ENCODE measurements at places on chromosomes 2 and 18.
A peak's percentile ranks its signal among the peaks of the same experiment; 100 is the strongest.

DNA sequence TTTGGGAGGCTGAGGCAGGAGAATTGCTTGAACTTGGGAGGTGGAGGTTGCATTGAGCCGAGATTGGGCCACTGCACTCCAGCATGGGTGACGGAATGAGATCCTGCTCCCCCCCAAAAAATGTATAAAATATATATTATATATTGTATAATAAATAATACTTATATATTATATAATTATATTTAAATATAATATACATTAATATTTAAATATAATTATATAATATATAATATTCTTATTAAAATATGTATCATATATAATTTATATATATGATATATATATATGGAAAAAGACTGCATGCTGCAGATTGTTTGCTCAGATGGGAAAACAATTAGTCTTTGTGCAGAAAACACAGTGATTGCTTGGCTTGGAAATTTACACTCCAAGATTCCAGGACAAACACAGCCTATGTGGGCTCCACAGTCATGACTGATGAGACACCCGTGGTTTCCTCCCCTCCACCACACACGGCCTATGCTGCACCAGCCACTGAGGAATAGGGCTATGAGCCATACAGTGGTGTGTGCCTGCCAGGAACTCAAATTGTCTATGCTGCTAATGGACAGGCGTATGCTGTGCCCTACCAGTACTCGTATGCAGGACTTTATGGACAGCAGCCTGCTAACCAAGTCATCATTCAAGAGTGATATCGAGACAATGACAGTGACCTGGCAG, 30.0 kb downstream of the PMAIP1 start:
- DNase-seq, result no peak

DNA sequence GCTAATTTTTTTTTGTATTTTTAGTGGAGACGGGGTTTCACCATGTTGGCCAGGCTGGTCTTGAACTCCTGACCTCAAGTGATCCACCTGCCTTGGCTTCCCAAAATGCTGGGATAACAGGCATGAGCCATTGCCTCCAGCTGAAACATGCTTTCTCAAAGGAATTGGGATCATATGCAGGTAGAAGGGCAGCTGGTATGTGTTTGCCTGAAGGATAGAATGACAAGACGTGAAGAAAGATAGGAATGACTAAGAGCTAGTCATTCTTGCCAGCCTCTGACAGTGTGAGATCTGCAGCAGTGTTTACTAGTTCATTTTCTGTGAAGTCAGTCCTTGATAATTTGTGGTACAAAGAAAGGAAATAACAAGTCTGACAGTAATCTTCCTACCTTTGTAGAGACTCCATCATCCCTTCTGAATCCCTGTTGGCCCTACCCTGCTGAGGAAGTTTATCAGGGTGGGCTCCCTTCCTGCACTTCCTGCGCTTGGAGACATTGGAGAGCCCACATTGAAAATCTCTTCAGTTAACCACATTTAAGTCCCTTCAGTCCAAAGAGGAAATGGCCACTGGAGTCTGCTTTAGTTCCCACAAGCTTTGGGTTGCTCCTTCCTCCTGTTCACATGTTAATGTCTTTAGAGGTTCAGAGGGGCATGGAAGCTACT, 14.7 kb downstream of the CFLAR start:
- DNase-seq, result no peak

- DNase-seq, result no peak
These were observed 61.4 kb downstream of the GPR39 start for GRCh38 chr2:132477962-132478361.

DNA sequence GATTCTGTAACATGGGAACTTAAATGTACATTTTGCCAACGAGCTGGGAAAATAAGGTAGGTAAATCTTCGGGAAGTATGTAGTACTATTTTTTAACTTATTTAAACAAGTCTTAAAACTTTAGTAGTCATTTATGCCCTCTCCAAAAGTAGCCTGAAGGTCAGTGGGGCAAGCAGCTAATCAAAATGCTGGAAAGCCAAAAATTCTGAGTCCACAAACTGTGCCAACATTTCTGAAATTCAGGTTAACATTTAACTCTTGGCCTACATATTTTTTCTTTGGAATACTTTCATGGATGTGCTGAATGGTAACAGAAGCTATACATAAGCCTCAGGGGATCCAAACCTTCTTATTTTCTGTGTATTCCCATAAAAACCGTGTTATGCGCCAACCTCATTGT, 26.3 kb downstream of the WDR75 start:
- DNase-seq, result no peak

DNA sequence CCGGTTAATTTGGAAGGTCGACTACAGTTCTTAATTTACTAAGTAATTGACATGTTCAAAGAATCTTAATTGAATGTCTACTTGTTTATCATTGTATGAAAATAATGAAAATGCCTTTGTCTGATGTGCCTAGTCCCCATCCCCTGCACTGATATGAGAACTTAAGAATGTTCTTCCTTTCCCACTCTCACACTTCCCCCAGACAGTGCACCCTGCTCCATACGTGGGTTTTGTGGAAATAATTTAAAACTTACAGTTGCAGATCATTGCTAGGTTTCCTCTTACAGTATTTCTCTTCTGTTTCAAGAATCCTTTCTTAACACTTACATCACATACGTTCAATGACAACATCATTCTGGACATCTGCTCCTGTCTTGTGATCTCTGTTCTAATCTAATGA, 3.5 kb downstream of the ICOS start:
- DNase-seq, result no peak

GRCh38 chr2:148922062-148922461, 47.0 kb downstream of the KIF5C start:
- no peak for DNase-seq

DNA sequence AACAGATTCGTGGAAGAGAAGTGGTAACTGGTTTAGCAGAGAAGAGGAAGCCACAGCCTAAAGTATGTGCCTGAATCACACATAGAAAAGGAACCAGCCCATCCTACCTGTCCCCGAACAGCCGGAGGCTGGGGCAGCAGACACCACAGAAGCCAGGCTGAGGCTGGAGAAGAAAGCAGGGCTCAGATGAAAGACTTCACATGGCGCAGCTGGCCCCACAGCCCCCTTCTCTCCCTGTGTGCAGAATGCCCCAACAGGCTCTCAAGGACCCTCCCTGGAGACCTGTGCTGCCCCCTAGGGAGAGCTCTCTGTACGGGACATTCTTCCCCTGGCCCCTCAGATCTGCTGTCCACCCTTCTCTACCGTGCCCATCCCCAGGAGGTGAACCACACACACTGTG, 83.5 kb upstream of the RAB12 start:
- DNase-seq, result no peak

DNA sequence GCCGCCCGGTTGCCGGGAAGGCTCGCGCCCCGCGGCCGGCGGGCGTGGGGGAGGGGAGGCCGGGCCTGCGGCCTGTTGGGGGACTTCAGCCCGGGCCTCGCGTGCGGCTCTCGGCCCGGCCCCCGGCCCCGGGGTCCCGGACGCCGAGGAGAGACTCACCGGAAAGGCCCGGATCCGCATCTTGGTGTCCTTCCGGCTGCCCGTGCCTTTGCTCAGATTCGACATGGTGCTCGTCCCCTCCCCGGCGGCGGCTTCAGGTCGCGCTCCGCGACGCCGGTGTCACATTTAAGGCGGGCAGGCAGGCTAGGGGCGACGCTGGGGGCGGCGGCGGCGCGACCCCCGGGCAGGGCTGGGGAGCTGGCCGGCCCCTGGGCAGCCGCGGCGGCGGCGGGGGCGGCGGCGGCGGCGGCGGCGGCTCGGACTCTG, 365 bp downstream of the CUL3 start:
- no peak for DNase-seq

DNA sequence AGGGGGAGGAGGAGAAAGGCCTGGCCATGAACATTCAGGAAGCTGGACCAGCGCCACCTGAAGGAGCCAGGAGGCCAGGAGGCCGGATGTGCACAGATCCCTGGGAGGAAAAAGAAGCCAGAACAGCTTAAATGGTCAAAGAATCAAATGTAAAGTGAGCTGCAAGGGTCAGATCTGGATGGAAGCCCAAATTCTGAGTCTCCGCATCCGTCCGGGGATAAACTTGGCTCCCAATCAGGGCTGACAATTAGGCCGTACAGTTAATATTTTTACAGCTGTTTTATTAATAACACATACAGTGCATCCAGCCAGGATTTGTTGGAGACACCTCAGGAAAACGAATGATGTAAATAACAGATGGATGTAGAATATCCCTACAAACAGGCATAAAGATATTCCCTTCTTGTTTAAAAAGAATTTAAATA, 495.1 kb upstream of the TCF4 start:
- peak; percentile 0 for DNase-seq

- no peak for DNase-seq
These were observed 54.7 kb upstream of the OTOF start for GRCh38 chr2:26532301-26533250.

GRCh38 chr2:168811696-168812095, 9.3 kb downstream of the NOSTRIN start:
- DNase-seq, result no peak

DNA sequence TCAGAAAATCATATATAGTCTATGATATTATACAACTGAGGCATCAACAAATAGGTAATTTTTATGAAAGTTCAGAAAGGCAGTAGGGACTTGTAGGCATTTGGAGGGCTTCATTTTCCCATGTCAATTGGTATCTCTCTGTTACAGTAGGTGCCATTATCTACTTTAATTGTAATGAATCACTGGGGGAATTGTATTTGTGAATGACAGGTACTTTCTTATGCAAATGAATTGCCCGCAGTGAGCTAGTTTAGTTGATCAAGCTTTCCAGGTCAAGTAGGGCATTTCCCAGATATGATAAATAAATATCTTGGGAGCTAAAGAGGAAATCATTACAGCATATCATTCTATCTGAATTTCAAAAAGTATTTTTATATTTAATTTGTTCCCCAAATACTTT, 1116.3 kb downstream of the DPP10 start:
- no peak for DNase-seq

DNA sequence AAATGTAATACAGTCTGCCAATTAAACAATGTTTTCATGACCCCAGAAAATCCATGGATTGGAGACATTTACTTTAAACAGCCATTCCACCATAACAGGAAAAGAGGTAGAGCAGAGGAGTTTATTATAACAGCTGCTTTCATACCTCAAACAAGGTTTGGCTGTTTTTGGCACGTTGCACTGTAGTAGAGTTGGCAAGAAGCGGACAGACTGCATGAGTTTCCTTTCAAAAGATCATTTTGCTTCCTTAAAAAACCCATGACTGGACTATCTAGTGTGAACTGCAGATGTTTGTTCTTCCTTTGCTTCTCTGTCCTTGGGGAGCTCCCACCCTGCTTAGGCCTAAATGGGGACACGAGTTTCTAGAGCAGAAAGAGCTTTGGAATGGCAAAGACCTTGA, 108.5 kb upstream of the THOC1 start:
- no peak for DNase-seq

- DNase-seq, result no peak
These were observed 113.5 kb downstream of the FEZ2 start for GRCh38 chr2:36484454-36484853.

DNA sequence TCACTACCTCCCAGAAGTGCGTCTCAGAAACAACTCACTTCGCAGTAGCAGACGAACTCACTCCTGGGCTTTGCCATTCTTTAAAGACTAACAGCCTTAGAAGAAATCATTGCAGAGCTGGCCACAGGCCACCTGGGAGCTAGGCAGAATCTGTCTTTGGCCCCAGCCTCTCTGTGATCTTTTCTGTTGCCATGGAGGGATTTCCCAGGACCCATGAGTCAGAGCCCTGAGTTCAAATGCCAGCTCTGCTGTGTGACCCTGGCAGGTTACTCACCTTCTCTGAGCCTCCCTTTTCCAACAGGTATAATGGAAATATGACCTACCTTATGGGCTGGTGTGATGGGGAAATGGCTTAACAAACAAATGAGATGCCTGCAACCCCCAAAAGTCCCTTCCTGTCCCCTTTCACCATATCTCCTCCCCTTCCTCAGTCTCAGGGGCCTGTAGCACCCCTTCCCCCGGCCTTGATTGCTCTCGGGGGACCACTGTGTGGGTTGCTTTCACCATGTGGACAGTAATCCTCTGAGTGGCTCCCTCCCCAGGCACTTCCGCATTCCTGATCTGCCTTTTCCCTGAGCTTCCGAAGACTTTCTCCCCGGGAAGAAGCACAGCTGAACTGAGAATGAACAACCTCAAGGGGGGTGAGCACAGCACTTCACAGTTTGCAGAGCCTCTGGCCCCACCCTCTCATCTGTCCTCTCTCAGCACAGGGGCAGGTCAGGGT, 34.0 kb upstream of the SLC66A3 start:
- no peak for DNase-seq

DNA sequence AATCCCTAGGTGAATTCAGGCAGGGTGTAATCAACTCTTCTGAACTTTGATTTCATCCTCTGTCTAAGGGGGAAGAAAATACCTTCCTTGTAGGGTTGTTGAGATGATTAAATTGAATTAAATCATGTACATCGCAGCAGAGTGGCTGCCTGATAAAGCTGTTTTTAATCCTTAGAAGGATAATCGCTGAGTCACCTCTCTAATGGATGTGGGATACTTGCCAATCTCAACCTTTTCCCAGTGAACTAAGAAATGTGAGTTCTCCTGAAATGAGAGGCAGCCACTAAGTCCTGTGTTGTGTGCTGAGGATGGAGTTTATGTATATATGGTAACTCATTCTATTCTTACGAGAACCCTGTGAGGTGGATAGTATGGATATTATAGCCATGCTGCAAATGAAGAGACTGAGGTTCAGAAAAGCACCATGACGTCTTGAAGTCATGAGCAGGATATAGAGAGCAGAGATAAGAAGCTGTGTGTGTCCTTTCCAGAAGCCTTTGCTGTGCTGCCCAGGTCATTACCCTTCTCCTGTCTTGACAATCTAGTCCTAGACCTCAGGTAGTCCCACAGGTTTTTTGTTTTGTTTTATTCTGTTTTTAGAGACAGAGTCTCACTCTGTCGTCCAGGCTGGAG, 93.3 kb downstream of the HNRNPLL start:
- no peak for DNase-seq

- DNase-seq, result no peak
These were observed 54.9 kb downstream of the ANTXR1 start for GRCh38 chr2:69067866-69068265.

DNA sequence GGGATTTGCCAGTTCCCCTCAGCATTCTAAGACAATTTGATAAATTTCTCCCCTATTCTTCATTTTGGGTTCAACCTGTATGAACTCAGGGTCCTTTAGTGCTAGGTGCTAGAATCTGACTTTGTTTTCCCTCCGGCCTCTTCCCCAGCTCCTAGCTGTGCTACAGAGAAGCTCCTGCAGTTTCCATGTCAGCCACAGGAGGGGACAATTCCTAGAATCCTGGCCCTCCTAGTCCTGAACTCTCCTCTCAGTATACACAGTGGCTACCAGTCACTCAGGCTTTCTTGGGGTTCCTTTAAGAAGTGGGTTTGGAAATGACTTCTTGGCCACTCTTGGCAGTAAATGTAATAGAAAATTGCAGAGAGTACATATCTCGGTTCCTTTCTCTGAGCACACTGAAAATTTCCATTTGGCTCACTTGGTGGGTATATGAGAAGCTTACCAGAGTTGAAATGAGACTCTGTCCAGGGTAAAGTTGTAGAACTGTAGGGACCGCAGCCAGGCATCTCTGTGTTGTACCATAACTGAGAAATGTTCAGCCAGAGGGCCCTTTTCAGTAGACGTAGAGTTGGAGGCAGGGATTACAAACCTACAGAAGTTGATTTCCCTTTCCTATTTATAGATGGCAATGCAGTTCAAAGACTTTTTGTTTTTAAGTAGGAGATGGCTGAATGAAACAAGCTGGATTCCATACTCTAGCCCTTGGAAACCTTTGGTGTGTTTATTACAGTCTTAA, 5.0 kb upstream of the CHST10 start:
- no peak for DNase-seq
